DMS153 (cell line): ENCODE measurements at places on chromosomes 4 and X.

GRCh38 chr4:152356428-152357034 lies 179.4 kb downstream of the FBXW7 start:
- no peak for DNase-seq

- DNase-seq = no peak
Observed at GRCh38 chr4:5758741-5759140, 47.7 kb downstream of the EVC start.

- DNase-seq = no peak
Observed at GRCh38 chr4:184850431-184851199, 24.8 kb upstream of the ACSL1 start.

GRCh38 chr4:125317525-125317877 lies 2.7 kb downstream of the FAT4 start:
- peak; percentile 53 for DNase-seq
